ENCODE measurements at places on chromosomes 2 and 18. TPM values are rescaled to one million over a fixed set of nuclear protein-coding genes. Genes with fewer than 3 reads are reported as not detected.

FHOD3 gene
- total RNA-seq, result not detected

RETREG2 gene
- 109 TPM for total RNA-seq

TUBB6 gene
- 1.4 TPM for total RNA-seq

- no peak for DNase-seq
These were observed 47.9 kb upstream of the FAM171B start for GRCh38 chr2:186645999-186646398.

GRCh38 chr2:20611077-20611843 is 39.6 kb downstream of the HS1BP3 start:
- DNase-seq, result no peak

- no peak for DNase-seq
These were observed 22.7 kb downstream of the RNF152 start for GRCh38 chr18:61870151-61870550.

- no peak for DNase-seq
These were observed 140.8 kb upstream of the IL1R2 start for GRCh38 chr2:101850991-101851390.

GRCh38 chr2:133503323-133503722 is 64.9 kb downstream of the NCKAP5 start:
- no peak for DNase-seq

DNA sequence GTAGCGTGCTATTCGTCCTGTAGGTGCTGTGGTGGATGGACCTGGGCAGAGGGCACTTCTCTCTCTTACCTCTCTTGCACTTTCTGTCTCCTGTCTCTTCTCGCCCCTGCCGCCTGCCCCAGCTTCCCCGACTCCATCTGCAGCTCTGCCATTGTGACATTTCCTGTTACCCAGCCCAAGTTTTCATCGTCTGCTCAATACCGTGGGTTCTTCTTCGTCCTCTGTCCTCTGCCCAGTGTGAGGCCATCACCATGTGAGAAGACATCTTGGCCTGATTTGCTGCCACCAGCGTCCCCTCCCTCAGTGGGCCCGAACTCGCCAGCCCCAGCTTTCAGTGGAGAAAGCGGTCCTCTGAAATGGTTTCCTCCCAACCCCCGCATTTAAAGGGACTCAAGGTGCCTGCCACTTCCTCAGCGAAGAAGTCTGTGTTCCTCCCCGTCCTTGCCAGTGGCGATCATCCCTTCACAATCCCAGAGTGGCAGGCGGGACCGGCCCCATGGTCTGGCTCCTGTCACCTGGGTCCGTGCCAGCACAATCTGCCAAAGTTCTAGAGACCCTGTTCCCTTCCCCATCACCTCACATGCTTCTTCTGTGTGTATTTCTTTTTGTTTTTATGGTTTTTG is 18.0 kb downstream of the TGOLN2 start:
- no peak for DNase-seq

- DNase-seq, result no peak
These were observed 39.4 kb upstream of the ASB1 start for GRCh38 chr2:238387332-238387731.

DNA sequence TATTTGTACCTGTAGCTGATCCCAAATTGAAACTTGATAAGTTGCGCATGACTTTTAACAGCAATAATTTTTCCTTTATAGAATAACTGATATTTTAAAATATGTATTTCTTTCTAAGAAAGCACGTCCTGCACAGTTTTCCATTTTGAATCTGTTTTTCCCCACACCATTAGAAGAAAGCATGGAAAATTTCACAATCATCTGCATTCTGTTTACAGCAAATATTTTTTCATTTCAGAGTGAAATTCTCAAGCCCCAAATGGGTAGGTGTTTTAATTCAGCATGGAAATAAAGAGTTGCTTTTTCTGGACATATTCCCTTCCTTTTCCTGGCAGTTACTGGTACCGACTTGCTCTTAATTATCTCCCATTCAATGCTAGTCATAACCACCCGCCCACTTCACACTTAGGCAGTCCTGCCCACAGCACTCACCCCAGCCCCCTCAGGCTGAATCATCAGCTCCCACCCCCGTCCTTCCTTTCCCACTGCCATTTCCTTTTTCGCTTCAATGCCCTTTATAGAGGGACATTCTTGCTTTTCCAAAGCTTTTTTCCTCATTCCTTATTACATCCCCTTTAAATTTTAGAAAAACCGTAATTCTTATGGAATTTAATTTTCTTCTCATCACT is 89.2 kb upstream of the GLS start:
- DNase-seq, result no peak

- DNase-seq, result no peak
These were observed 188.0 kb upstream of the DCC start for GRCh38 chr18:52152036-52152435.

GRCh38 chr18:36183033-36183432 is 4.3 kb upstream of the MOCOS start:
- DNase-seq, result no peak

- no peak for DNase-seq
These were observed 97.8 kb downstream of the TMEM18 start for GRCh38 chr2:579351-579886.

DNA sequence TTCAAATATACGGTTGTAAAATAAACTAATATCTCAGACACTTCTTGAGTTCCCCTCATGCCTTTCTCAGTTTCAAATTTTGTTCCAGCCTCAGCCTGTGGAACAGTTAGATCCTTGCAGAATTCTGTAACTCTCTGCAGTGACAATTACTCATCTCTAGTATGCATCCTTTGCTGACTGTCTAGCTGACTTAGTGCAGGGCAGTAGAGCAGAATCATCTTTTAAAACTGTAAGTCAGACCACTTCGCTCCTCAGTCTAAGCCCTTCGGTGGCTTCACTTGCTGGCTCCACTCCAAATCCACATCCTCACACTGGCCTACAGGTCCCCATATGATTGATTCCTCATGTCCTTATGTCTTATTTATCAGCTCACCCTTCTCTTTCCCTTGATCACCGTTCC is 164.1 kb upstream of the ZSWIM2 start:
- DNase-seq, result no peak

DNA sequence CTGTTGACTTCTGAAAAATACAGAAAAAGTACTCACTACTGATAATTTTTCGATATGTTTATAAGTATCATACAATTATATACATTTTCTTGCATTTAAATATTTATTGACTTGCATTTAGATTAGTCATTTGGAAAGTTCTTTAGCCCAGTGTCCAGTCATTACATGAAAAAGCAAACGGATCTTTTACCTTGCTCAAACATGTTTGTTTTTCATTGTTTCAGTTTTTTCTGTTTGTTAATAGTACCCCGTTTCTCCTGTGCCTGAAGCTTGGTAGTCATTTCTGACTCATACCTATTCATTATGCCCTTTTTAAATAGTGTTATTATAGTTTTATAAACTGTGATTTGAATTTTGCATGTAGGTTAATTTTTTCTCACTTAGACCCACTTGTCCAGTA is 28.1 kb downstream of the CEP192 start:
- no peak for DNase-seq

Data from T-cell (primary cell).